ENCODE measurements at places on chromosomes 6 and 20. TPM values are rescaled to one million over a fixed set of nuclear protein-coding genes. Genes with fewer than 3 reads are reported as not detected.
A peak's percentile ranks its signal among the peaks of the same experiment; 100 is the strongest.

KCNK5 gene
- not detected for total RNA-seq

SYNDIG1 gene
- 6.3 TPM for total RNA-seq

PRPH2 gene
- 1.4 TPM for total RNA-seq

DNA sequence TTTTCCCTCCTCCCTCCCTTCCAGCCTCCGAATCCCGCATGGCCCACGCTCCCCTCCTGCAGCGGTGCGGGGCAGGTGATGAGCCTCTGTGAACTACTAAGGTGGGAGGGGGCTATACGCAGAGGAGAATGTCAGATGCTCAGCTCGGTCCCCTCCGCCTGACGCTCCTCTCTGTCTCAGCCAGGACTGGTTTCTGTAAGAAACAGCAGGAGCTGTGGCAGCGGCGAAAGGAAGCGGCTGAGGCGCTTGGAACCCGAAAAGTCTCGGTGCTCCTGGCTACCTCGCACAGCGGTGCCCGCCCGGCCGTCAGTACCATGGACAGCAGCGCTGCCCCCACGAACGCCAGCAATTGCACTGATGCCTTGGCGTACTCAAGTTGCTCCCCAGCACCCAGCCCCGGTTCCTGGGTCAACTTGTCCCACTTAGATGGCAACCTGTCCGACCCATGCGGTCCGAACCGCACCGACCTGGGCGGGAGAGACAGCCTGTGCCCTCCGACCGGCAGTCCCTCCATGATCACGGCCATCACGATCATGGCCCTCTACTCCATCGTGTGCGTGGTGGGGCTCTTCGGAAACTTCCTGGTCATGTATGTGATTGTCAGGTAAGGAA lies at the start of gene OPRM1:
Gene OPRM1 (plus strand): TSS at position 10 of the 612 bp plus-strand sequence. CDS start 305 bp downstream, at position 315.
- peak; percentile 38 for DNase-seq

DNA sequence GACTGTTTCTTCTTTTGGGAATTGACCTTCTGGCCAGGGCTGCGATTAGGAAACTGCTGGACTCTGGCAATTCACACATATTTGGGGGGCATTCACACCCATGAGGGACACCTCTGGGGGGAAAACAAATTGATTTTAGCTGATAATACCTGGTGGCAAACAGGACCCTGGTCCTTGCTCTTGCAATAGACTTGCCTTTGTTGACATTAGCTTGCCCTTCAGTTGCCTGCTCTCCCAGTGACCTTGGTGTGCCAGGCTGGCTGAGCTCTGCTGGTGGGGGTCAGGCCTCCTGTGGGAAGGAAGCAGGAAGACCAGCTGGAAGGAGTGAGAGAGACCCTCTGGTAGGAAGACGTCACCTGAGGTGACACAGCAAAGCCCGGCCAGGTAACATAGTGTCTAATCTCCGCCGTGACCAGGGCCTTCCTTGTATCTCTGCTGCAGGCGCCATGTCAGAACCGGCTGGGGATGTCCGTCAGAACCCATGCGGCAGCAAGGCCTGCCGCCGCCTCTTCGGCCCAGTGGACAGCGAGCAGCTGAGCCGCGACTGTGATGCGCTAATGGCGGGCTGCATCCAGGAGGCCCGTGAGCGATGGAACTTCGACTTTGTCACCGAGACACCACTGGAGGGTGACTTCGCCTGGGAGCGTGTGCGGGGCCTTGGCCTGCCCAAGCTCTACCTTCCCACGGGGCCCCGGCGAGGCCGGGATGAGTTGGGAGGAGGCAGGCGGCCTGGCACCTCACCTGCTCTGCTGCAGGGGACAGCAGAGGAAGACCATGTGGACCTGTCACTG lies 5.3 kb downstream of the CDKN1A start:
- DNase-seq, result no peak

GRCh38 chr6:27031302-27031701 lies 216.2 kb upstream of the PRSS16 start:
- DNase-seq, result no peak

CRISP3 gene
- total RNA-seq, result 10.8 TPM

- peak; percentile 45 for DNase-seq
Measured at GRCh38 chr20:56859801-56860261, 230.7 kb downstream of the TFAP2C start.

DNA sequence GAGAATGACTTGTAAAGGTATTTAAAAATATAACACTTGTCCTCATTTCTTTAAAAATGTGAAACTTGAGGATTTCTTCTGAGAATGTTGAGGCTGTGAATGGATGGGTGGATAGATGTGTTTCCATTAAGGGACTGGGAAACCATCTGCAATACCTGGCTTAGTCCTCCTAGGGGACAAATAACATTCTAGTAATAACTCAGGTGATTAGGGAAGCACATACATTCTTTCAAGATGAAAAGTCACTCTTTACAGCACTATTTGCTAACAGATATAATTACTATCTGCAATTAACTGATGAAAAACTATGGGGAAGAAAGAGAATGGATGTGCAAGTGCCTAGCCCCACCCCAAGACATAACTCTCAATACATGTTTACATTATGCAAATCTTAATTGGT lies 542.3 kb downstream of the CD83 start:
- DNase-seq, result no peak

DNA sequence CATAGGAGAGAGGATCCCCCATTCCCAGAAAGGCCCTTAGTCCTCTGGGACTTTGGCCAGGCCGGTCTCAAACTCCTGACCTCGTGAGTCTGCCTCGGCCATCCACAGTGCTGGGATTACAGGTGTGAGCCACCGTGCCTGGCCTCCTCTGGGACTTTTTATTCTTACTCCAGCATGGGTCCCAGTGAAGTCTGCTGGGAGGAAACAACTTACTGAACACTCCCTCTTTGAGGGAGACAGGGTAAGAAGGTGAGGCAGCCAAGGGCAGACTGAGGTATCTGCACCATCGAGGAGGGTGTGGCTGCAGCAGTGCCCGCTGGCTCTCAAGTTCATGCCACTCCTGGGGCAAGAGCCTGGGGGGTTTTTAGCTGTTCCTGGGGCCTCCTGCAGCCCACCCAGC lies 2.4 kb downstream of the BAK1 start:
- no peak for DNase-seq

CRISP2 gene
- total RNA-seq, result 0.96 TPM

DNA sequence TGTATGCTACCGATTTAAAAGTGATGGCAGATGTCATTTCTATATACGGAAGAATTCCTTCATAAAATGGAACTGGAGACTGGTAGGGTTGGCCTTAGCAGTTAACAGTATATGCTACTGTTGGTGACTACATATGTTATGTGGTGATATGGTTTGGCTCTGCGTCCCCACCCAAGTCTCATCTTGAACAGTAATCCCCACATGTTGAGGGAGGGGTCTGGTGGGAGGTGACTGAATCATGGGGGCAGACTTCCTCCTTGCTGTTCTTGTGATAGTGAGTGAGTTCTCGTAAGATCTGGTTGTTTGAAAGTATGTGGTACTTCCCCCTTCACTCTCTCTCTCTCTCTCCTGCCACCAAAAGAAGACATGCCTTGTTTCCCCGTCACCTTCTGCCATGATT lies 29.6 kb downstream of the RGS17 start:
- no peak for DNase-seq

- DNase-seq, result no peak
Measured at GRCh38 chr6:321536-322258, 29.4 kb downstream of the DUSP22 start.

GRCh38 chr6:156250593-156250992 lies 526.6 kb upstream of the ARID1B start:
- no peak for DNase-seq

PTCHD4 gene
- total RNA-seq, result 3.4 TPM

DNA sequence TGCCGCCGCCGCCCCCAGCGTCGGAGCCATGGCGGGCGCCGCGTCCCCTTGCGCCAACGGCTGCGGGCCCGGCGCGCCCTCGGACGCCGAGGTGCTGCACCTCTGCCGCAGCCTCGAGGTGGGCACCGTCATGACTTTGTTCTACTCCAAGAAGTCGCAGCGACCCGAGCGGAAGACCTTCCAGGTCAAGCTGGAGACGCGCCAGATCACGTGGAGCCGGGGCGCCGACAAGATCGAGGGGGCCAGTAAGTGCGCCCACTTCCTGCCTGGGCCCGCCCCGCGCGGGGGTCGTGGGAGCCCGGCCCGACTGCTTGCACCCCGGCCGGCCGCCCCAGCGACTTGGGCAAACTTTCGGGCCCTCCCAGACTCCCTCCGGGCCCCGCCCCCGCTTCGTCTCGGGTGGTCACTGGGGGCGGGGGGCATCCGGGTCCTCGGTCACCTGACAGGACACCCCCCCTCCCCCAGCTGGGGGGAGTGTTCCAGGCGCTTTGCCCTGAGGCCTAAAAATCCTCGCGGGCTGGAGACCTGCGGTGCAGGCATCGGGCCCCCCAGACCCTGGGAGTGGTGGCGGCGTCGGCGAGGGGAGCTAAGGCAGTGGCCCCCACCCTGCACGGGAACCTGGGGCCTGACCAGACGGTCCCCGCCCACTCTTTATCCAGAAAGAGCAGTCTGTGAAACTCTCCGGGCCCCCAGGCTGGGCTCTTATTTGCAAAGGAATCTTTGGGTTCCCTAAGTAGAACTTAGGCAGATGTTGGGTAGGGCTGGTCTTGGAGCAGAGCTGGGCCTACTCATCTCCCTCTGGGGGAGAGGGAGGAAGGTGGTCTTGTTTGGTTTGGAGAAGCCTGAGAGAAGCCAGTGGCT lies 501 bp downstream of the PLCG1 start:
- DNase-seq, result peak; percentile 81

PPP1R3G gene
- 8.9 TPM for total RNA-seq

GRCh38 chr20:14860410-14860814 lies 523.0 kb upstream of the FLRT3 start:
- no peak for DNase-seq

GRCh38 chr6:143222801-143223231 lies 162.1 kb downstream of the AIG1 start:
- peak; percentile 24 for DNase-seq

LINC00237 gene
- 4.3 TPM for total RNA-seq

GPSM3 gene
- total RNA-seq, result 1.2 TPM

ULBP3 gene
- total RNA-seq, result not detected

GRCh38 chr6:31142361-31142761 lies 3.5 kb upstream of the PSORS1C2 start:
- no peak for DNase-seq

DNA sequence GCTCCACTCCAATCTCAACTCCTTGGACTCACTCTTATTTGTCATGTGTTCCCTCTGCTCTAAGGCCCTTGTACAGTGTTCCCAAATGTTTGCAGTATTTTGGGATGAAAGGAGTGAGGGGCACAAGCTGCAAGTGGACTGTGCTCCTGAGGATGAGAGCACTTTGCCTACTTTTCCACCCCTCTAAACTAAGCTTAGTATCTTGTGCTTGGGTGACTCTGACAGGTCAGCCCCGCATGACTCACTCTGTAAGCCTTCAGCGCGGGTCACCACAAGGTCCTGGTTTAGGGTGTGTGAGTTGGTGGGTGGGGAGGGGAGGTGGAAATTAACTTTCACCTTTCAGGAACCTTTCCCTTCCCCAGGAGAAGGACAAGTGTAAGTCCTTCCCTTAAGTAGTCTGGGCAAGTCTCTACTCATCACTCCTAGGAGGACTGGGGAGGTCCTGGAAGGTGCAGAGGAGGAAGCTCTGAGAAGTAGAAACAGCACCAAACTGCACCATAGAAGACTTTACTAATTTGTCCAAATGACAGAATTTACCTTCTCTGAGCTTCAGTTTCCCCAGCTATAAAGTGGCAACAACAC lies 68.8 kb upstream of the EPB41L1 start:
- DNase-seq, result no peak

HSPA12B gene
- 13.5 TPM for total RNA-seq

GRCh38 chr6:17851001-17851719 lies 136.3 kb downstream of the KIF13A start:
- DNase-seq, result no peak

DNA sequence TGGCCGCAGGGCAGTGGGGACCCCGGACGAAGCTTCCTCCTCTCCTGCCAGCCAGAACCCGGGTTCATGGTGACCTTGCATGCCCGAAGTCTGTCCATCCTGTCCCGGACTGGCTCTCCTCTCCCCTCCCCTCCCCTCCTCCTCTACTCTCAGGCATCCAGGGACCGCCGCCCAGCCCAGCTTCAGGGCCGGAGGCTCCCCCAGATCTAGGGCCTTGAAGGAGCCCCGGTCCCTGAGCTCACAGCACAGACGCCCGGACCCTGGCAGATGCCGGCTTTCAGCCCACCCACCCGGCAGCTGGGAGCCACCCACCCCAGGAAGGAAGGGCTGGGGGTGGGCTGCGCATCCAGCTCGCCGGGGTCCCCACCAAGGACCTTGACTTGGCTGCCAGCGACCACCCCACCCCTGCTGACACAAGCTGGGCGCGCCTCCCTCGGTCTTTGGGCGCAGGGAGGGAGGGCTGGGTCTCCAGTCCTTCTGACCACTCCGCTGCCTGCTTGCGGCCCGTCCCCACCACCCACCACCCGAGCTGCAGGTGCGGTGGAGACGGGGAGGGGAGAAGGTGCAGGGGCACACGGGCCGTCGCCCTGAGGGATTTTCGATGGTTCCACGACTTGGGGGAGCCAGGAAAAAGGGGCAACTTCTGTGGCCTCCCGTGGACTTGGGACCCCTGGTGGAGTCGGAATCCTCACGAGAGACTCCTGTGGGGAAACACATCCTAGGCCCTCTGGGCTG lies 5.8 kb upstream of the ABHD16B start:
- peak; percentile 23 for DNase-seq

- no peak for DNase-seq
Measured at GRCh38 chr6:162099685-162100084, 627.9 kb downstream of the PRKN start.

GRCh38 chr6:35496036-35496840 lies 641 bp downstream of the TEAD3 start:
- peak; percentile 64 for DNase-seq

DNA sequence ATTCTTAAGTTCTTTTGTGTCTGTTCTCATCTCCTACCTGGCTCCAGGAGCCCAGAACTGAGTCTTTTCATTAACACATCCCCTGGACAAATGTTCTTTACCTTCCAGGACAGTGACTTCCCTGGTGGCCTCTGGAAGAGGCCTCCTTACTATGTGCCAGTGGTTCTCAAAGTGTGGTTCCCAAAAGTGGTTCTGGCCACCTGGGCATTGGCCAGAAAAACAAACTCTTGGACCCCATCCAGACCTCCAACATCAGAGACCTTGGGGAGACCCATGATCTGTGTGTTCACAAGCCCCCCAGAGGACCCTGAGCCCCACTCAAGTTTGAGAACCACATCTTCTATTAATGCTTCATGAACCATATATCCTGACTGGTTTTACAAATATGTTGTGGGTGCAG lies 7.2 kb upstream of the VSX1 start:
- DNase-seq, result no peak

DNA sequence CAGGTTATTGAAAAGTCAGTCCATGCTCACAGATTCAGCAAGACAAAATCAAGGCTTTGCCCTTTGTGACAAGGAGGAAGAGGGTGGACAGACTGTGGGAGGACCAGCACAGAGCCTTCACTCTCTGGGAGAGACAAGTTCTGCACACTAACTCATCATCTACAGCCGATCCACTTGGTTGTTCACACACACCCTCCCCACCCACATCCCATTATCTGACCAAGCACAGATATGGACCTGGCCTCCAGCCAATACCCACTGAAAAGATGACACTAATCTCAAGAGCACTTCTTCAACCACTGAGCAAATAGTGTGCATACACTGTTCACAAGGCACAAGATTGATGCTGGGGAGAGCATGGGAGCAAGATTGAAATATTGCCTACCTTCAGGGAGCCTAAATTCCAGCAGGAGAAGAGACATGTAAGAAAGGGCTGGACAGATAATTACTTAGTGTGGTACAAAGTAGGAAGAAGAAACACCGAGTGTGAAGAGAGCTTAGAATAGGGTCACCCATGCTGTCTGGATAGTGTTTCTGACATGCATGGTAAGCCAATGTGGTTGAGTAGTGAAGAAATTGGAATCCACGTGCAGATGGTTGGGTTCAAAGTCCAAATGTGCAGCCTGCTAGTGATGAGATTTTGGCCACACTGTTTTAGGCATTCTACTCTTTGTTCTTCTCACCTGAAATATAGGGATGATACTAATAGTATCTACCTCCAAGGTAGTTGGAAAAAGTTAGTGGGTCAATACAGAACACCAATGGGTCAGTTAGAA lies 21.7 kb upstream of the IL17A start:
- DNase-seq, result no peak

Data from umbilical cord (tissue), 2 donors.